ENCODE measurements at places on chromosomes 1 and 21. TPM values are rescaled to one million over a fixed set of nuclear protein-coding genes. Genes with fewer than 3 reads are reported as not detected.

GRCh38 chr1:3501856-3502640, 47.6 kb downstream of the ARHGEF16 start:
- no peak for DNase-seq

EPHA8 gene
- polyA plus RNA-seq: not detected

DNA sequence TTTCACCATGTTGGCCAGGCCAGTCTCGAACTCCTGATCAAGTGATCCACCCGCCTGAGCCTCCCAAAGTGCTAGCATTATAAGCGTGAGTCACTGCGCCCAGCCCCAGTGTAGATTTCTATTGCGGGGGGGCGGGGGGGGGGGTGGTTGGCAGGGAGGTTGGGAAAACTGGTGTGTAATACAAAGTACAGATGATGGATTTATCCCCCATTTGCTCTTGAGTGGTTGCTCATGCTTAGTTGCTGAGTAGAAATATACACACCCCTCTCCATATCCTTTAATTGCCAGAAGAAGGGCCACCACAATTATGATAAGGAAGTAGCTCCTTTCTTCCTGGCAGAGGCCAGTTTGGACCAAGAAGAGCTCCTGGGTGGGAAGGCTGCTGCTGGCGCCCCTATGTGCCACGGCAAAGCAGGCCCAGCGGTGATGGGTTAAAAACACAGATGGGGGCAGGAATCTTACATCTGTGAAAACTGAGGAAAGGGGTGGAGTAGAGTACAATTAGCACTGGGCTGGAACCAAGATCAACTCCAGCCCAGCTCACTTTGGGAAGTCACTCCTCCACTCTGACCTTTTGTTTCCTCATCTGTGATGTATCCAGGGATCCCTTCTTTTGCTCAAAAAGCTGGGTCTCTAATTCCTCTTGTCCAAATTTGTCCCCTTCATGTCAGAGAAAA, 55.2 kb downstream of the MRPL37 start:
- no peak for DNase-seq

PLA2G2C gene
- not detected for polyA plus RNA-seq

IFI16 gene
- 81.8 TPM for polyA plus RNA-seq

DNA sequence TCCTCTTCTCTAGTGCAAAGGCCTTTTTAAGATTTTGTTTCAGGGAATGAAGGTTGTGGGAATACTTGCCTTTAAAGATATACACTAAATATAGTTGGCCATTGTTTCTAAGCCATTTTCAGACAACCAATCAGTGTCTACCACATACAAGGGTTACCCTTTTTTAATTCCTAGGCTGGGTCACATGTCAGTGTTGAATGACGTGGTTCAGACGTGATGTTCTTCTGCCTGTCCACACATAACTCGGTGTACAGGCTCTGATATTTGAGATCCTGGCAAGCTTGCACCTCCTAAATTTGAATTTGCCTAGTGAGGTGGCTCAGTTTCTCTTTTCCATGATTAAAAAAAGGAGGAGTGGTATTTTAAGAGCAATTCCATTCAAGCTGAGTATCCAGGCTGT, 38.8 kb downstream of the DTL start:
- no peak for DNase-seq
